ENCODE measurements at places on chromosomes 4 and X.

- no peak overlapping the region for H3K4me3 ChIP-seq
- H3K4me1 ChIP-seq: no peaks in the 10 kb centered on the region
- H3K27me3 ChIP-seq: peaks cover 4% of the 10 kb centered on the region
These were observed 14.8 kb upstream of the BOD1L1 start for GRCh38 chr4:13642170-13642950.

DNA sequence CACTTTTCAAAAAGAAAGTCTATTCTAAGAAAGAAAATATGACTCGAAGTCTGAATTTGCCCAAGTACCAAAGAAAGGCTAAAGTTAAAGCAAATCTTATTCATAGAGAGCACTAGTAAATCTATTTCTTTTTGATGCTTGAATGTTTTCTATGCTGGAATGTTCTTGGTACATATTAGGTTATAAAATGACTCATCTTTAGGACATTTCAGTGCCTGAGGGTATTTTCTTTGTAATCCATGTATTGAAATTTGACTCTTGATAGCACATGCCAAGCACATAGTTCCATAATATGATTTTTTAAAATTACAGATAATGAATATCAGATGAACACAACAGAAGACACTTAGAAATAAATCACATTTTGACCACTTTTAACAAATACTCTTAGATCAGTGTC is 232.8 kb downstream of the TRIML1 start:
- H3K4me3 ChIP-seq: no peak overlapping the region
- no peaks in the 10 kb centered on the region for H3K27me3 ChIP-seq
- H3K36me3 ChIP-seq: no peaks in the 10 kb centered on the region
- no peak for DNase-seq
- H3K27ac ChIP-seq: no peak overlapping the region

DNA sequence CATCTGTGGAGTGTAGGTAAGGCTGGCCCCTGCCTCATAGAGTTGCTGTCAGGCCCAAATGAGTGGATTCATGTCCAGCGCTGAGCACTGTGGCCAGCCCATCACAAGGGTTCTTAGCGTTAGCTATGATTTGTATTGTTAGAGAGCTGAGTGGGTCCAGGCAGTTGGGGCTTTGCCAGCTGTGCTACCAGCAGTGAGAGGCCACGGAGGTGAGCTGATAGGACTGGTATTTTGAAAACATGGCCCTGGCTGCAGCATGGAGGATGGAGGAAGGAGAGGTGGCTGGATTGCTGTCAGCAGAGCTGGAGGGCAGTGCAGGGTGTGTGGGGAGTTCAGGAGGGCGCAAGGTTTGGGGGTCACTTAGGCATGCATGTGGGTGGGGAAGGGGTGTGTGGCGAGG is 69.8 kb downstream of the PSAPL1 start:
- H3K4me1 ChIP-seq: no peaks in the 10 kb centered on the region
- no peak overlapping the region for H3K4me3 ChIP-seq
- no peak for DNase-seq
- H3K27ac ChIP-seq: no peak overlapping the region
- H3K36me3 ChIP-seq: no peaks in the 10 kb centered on the region

GRCh38 chrX:53412446-53412845 is 10.0 kb downstream of the SMC1A start:
- no peaks in the 10 kb centered on the region for H3K4me1 ChIP-seq
- no peak overlapping the region for H3K27ac ChIP-seq
- H3K27me3 ChIP-seq: no peaks in the 10 kb centered on the region

- H3K36me3 ChIP-seq: no peaks in the 10 kb centered on the region
- H3K4me1 ChIP-seq: no peaks in the 10 kb centered on the region
- no peaks in the 10 kb centered on the region for H3K27me3 ChIP-seq
- no peak overlapping the region for H3K4me3 ChIP-seq
- no peak for DNase-seq
These were observed 188.0 kb downstream of the SLC4A4 start for GRCh38 chr4:71526637-71527406.

- H3K36me3 ChIP-seq: no peaks in the 10 kb centered on the region
- no peaks in the 10 kb centered on the region for H3K27me3 ChIP-seq
- H3K4me3 ChIP-seq: no peak overlapping the region
- H3K27ac ChIP-seq: no peak overlapping the region
- no peak for DNase-seq
These were observed 15.9 kb downstream of the IL15 start for GRCh38 chr4:141652161-141652778.

DNA sequence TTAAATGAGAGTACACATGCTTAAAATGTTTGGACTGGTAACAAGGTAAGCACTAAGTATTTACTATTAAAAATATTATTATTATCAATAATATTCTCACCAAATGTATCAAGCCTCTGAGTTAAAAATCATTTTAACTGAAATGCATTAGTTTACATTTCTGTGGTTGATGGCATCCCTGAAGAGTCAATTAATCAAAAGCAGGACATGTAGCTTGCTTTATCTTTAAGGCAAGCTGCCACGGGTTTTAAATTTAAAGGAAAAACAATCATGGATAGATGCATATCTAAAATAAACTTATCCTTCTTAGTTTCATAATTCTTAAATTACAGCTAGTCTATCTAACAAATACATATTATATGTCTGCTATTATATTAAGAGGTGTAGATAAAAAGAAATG is 584.8 kb upstream of the INTU start:
- no peak overlapping the region for H3K27ac ChIP-seq
- H3K36me3 ChIP-seq: no peaks in the 10 kb centered on the region
- peaks cover 20% of the 10 kb centered on the region for H3K4me1 ChIP-seq
- DNase-seq: no peak
- H3K27me3 ChIP-seq: no peaks in the 10 kb centered on the region
- no peak overlapping the region for H3K4me3 ChIP-seq

DNA sequence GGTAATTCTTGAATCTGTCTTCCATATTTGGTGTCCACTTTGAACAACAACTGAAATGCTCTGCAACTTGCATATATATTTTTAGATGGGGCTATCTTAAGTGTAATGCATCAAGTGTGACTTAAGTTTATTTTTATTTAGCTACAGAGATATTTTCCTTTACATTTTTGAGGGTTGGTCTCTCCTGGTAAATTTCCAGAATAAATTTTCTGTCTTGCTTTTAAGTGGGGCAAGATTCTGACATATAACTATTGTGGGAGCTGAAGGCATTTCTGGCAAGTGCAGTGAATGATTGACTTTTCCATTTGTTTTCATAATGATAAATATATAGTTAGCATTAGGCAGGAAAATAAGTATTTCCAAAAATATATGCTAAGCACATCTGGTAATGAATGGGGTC is 18.8 kb downstream of the UNC5C start:
- H3K27ac ChIP-seq: peak overlapping the region; percentile 96
- no peak for DNase-seq
- H3K27me3 ChIP-seq: no peaks in the 10 kb centered on the region
- H3K36me3 ChIP-seq: no peaks in the 10 kb centered on the region
- H3K4me3 ChIP-seq: no peak overlapping the region

- H3K4me1 ChIP-seq: peaks cover 28% of the 10 kb centered on the region
- no peak for DNase-seq
- H3K27ac ChIP-seq: peak overlapping the region; percentile 82
These were observed 2.4 kb downstream of the RAP2C start for GRCh38 chrX:132216806-132217202.

DNA sequence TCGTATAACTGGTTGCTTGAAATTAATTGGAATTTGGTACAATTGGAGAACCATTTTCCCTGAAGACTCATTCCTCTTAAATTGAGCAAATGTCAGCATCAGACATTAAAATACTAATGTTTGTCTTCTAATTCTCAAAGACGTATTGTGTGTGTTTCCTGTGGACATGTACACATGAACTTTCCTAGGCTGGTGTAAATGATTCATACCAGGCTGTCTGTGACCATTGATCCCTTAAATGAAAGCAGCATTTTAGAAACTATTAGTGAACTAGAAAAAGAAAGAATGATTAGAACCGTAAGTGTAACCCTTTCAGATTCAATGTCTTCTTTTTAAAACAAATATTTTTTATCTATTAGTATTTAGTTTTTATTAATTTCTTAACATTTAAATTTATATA is 332.9 kb downstream of the PPP3CA start:
- no peak overlapping the region for H3K4me3 ChIP-seq
- H3K27ac ChIP-seq: no peak overlapping the region
- H3K4me1 ChIP-seq: peaks cover 12% of the 10 kb centered on the region
- no peak for DNase-seq

DNA sequence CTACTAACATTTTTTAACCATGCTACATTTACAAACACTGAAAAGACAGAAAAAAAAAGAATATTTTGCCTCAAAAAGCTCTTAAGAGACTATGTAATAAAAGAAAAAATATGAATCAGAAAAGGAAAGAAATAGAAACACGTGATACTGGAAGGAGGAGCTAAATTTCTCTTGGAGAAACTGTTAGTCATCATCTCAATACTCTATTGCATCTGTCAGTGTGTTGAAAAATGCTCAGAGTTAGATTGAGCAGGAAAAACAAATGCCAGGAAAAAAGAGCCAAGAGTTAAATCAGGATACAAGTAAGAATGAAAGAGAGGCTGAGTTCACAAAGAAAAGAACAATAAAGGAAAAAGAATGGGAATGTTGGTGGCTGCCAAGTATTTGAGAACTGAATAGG is 2.6 kb downstream of the RAB28 start:
- H3K4me1 ChIP-seq: peaks cover 41% of the 10 kb centered on the region
- peaks cover 11% of the 10 kb centered on the region for H3K36me3 ChIP-seq
- H3K4me3 ChIP-seq: no peak overlapping the region
- no peaks in the 10 kb centered on the region for H3K27me3 ChIP-seq

Measured in DND-41 (cell line).